ENCODE measurements at places on chromosomes 13 and 19. TPM values are rescaled to one million over a fixed set of nuclear protein-coding genes. Genes with fewer than 3 reads are reported as not detected.
A peak's percentile ranks its signal among the peaks of the same experiment; 100 is the strongest.

DNA sequence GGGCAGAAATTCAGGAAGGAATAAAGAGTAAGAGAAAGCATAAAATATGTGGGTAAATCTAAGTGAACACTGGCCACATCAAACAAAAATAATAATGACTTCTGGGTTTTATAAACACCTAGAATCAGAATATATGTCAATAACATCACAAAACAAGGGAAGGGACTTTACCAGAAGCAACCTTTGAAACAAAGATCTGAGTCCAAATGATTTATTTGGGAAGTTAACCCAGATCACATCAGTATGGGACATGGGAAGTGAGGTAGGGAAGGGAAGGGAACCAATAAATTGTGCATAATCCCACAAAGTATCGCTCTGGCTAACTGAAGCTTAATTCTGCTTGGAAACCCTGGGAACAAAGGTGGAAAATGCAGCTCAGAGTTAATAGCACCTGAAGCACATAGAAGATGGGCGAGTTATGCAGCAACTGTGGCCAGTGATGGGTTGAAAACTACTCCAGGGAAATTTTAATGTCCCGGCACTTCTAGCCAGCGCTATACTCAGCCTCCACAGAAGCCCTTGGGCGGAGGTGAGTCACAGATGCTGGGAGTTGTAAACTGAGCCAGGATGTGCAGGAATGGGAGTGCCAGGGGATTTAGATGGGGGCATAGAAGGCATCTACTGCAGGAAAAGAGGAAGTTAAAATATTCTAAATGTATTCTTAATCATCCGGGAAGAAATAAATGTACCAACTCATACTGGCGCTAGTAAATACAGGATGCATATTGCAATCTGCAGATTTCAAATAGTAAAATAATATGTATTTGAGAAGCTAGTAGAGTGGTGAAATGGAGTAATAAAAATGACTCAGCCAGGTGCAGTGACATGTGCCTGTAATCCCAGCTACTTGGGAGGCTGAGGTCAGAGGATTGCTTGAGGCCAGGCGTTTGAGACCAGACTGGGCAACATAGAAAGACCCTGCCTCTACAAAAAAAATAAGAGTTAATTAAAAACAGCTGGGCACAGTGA is 34.2 kb upstream of the CEBPG start:
- H3K4me3 ChIP-seq, result no peak overlapping the region
- H3K4me1 ChIP-seq, result no peaks in the 10 kb centered on the region
- no peak for DNase-seq
- peaks cover 38% of the 10 kb centered on the region for H3K27me3 ChIP-seq
- H3K27ac ChIP-seq, result no peak overlapping the region

GRCh38 chr13:108618233-108618632 is 11.2 kb upstream of the MYO16 start:
- no peak overlapping the region for H3K4me3 ChIP-seq
- H3K4me1 ChIP-seq, result no peaks in the 10 kb centered on the region
- H3K27ac ChIP-seq, result no peak overlapping the region
- H3K36me3 ChIP-seq, result no peaks in the 10 kb centered on the region

GRCh38 chr13:87677496-87678371 is 6.6 kb downstream of the SLITRK5 start:
- no peak for DNase-seq
- H3K4me3 ChIP-seq, result peak overlapping the region; percentile 30
- peaks cover 6% of the 10 kb centered on the region for H3K36me3 ChIP-seq
- H3K27me3 ChIP-seq, result peaks cover 33% of the 10 kb centered on the region

GRCh38 chr19:5281588-5281987 is 59.0 kb downstream of the PTPRS start:
- H3K36me3 ChIP-seq, result no peaks in the 10 kb centered on the region
- no peaks in the 10 kb centered on the region for H3K27me3 ChIP-seq
- H3K4me1 ChIP-seq, result no peaks in the 10 kb centered on the region
- no peak overlapping the region for H3K27ac ChIP-seq
- no peak overlapping the region for H3K4me3 ChIP-seq
- no peak for DNase-seq

Gene ZNF723
- total RNA-seq, result not detected

All from activated CD4-positive, alpha-beta memory T cell treated with anti-CD3 and anti-CD28 coated beads, Interleukin-2, amount 10 ng/mL, durations not matched to agents 7 days and 5 days (primary cell).